ENCODE measurements at places on chromosomes 3 and 15.

DNA sequence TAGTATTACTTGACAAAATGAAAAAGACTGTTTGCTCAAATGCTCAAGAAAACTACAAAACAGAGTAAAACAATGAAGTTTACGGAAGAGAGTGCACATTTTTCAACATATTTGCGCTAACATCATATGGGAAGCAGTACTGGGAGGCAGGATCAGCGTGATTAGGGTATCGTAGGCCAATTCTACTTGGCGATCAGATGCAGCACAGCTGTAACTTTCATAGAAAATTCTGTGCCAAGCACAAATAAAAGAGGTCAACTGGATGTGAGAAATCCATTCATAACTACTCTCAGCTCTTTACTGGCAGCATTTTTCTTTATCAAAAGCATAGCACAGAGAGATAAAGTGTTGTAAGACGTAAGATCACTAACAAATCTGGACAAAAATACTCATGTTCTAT, 1196.3 kb upstream of the GBE1 start:
- DNase-seq = no peak

DNA sequence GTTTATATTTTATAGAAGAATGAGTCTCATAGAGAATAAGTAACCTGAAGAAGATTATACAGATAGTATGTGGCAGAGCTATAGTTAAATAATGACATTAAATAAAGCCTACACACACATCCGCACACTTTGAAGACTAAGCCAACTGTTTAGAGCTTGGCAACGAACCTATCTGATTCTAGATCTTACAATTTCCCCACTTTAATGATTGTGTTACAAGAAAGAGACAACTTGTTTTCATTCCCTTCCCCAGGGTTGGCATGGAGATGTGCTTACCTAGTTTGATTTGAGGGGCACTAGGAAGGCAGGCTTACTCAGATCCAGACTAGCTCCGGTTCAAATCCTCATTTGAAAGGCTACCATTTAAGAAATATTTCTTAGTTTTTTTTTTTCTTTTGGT, 61.9 kb upstream of the CBLB start:
- DNase-seq = no peak

DNA sequence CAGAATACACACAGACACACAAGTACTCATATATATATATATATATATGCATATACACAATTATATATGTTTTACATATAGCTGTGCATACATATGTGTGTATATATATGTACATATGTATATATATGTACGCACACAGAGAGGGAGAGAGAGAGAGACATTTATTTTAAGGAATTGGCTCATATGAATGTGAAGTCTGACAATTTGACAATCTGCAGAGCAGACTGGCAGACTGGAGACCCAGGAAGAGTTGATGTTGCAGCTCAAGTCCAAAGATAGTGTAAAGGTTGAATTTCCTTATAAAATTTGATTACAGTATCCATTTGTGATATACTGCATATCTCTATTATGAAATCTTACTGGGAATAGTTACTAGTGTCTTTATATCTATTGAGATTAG, 1330.3 kb upstream of the CADM2 start:
- DNase-seq = no peak

- no peak for DNase-seq
Measured at GRCh38 chr3:11567516-11568467, 75.9 kb downstream of the VGLL4 start.

DNA sequence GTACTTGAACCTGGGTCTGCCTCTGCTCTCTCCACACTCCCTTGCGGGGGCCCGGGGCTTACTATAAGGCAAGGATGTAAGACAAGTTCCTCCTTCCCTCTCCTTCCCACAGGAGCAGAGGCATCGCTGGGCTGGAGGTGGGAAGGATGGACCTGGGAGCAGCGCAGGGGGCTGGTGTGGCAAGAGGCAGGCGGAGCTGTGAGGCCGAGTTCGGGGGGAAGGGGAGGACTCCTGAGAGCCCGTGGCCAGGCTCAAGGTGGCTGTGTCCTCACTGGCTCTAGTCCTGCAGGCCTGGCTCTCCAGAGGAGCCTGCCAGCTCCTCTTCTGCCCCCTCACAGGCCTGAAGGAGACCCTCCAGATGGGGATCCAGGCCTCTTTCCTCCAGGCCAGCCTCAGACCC, 1.0 kb upstream of the NR2E3 start:
- DNase-seq = no peak
